ENCODE measurements at places on chromosomes 5 and 9. TPM values are rescaled to one million over a fixed set of nuclear protein-coding genes. Genes with fewer than 3 reads are reported as not detected.
A peak's percentile ranks its signal among the peaks of the same experiment; 100 is the strongest.

DNA sequence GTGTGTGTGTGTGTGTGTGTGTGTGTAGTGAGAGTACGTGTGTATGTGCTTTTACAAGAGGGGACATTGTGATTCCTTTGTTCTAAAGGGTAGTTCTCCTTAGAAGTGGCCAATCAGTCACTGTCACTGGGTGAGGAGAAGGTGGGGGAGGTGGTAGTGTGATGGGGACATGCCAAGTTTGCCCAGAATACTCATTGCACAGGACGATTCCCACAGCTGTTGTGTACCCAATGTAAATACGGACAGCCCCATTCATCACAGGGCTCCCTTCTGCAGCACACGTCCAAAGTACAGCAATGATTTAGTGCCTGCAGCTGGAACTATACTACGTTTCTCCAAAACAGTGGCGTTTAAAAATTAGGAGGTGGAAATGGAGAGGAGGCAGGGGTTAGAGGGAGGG, 287.8 kb downstream of the TLR4 start:
- H3K36me3 ChIP-seq: peaks cover 3% of the 10 kb centered on the region
- no peak for DNase-seq
- H3K4me3 ChIP-seq: no peak overlapping the region
- H3K27me3 ChIP-seq: peaks cover 1% of the 10 kb centered on the region

DNA sequence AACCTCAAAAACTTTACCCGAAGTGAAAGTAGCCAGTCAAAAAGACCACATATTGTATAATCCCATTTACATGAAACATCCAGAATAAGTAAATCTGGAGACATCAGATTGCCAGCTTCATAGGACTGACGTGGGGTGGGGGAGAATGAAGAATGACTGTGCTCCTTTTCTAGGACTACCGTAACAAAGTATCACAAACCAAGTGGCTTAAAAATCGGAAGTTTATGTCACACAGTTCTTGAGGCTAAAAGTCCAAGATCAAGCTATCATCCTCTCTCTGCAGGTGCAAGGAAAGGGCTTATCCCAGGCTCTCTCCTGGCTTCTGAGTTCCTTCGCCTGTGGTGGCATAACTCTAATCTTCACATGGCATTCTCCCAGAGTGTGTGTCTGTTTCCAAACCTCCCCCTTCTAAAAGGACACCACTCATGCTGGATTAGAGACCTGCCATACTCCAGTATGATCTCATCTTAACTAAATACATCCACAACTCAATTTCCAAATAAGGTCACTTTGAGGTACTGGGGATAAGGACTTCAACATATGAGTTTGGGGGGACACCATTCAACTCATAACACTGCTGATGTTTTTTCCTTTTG, 25.5 kb downstream of the ADAM19 start:
- H3K27me3 ChIP-seq: peaks cover 10% of the 10 kb centered on the region
- no peak for DNase-seq
- H3K36me3 ChIP-seq: no peaks in the 10 kb centered on the region
- no peak overlapping the region for H3K27ac ChIP-seq
- no peak overlapping the region for H3K4me3 ChIP-seq
- peaks cover 84% of the 10 kb centered on the region for H3K4me1 ChIP-seq

- DNase-seq: no peak
- no peak overlapping the region for H3K4me3 ChIP-seq
- H3K4me1 ChIP-seq: no peaks in the 10 kb centered on the region
- no peaks in the 10 kb centered on the region for H3K36me3 ChIP-seq
- no peaks in the 10 kb centered on the region for H3K27me3 ChIP-seq
- H3K27ac ChIP-seq: no peak overlapping the region
These were observed 208.6 kb downstream of the TSSK1B start for GRCh38 chr5:113226116-113226736.

Gene CER1
- polyA plus RNA-seq: not detected

DNA sequence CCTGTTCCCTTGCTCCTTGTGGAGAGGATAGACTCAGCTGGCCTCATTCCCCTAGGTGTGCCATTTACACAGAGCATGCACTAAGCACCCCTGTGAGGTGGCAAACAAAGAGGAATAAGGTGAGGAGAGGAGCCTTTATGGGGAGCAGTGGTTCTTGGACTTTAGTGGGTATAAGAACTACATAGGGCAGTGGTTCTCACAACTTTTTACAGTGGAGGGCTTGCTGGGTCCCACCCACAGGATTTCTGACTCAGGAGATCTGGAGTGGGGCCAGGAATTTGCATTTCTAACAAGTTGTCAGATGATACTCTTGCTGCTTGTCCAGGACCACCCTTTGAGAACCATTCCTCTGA, 42.0 kb downstream of the CSF1R start:
- H3K36me3 ChIP-seq: peaks cover 94% of the 10 kb centered on the region
- no peak for DNase-seq
- H3K4me1 ChIP-seq: peaks cover 29% of the 10 kb centered on the region

Gene IGIP
- polyA plus RNA-seq: 0.24 TPM

DNA sequence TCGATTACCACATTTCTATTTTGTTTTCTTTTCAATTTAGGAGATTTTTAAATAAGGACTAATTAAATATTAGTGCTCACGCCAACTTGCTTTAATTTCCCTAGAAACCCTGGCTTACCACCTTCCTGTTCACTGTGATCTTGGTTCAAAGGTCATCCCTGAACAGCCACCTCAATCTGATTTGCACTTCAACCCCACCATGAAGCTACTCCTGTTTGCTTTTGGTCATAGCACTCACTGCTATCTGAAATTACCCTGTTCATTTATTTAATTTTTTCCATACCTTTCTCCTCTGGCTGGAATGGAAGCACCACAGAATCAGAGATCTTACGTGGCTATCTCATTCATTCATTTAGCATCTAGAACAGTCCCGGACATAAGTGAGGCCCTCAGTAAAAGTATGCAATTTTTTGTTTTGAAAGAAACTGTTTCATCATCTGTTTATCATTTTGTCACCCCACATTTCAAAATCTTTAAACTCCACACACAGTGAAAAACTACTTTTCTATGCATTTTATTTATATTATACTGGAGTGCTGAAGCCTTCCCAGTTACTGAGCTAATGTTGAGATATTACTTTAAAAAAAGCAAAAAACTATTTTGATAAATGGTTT, 17.2 kb upstream of the ADAMTSL1 start:
- no peaks in the 10 kb centered on the region for H3K36me3 ChIP-seq
- no peaks in the 10 kb centered on the region for H3K4me1 ChIP-seq
- H3K27ac ChIP-seq: no peak overlapping the region
- H3K27me3 ChIP-seq: no peaks in the 10 kb centered on the region
- H3K4me3 ChIP-seq: no peak overlapping the region

DNA sequence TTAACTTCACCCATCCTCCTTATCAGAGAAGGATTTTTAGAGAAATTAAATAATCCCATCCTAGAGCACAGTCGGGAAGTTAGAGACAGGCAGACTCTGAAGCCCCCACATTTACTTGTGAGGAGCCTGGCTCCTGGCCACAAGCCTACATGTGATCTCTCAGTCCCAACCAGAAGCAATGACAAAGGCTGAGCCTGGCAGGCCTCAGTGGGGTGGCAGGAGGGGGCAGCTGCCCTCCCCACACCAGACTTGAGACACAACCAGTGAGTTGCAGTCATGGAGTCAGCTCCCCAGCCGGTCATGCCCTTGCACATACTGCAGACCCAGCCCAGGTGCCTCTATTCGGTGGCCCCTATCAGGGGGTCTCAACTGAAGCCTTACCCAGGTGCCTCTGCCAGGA, 11.0 kb downstream of the NAIF1 start:
- peaks cover 9% of the 10 kb centered on the region for H3K4me1 ChIP-seq
- DNase-seq: no peak
- H3K4me3 ChIP-seq: no peak overlapping the region
- H3K27me3 ChIP-seq: no peaks in the 10 kb centered on the region
- no peak overlapping the region for H3K27ac ChIP-seq

DNA sequence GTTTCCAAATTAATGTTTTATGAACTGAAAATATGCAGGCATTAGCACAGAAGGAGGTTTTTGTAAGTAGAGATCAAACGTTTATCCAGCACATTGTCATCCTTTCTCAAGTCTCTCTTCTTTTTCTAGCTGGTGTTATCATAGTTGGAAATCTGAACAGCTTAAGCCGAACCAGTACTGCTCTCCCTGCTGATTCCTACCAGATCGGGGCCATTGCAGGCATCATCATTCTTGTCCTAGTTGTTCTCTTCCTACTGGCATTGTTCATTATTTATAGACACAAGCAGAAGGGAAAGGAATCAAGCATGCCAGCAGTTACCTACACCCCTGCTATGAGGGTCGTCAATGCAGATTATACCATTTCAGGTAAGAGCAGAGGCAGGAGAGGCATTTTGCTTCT, 72.1 kb upstream of the PRRC1 start:
- no peaks in the 10 kb centered on the region for H3K36me3 ChIP-seq
- H3K27me3 ChIP-seq: peaks cover 8% of the 10 kb centered on the region
- H3K4me3 ChIP-seq: no peak overlapping the region

DNA sequence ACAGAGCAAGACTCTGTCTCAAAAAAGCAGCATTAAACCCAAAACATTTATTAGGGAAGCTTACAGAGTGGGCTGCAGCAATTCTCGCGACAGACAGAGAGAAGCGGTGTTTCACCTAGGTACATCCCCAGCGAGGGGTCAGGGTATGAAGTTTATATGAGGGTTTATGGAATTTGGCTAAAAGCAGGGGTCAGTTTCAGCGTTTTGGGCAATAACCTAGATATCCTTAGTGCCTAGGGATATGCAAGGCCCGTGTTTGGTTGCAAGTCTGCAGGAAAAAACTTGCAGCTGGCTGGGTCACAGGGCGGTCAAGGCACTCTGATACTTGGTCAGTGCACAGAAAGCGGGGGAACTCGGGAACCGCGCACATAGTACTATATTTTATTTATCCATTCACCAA, 649 bp upstream of the GLE1 start:
- peak overlapping the region; percentile 100 for H3K4me3 ChIP-seq
- H3K27me3 ChIP-seq: no peaks in the 10 kb centered on the region
- H3K4me1 ChIP-seq: peaks cover 6% of the 10 kb centered on the region
- H3K36me3 ChIP-seq: peaks cover 29% of the 10 kb centered on the region
- no peak for DNase-seq

GRCh38 chr9:95552814-95553546, 36.2 kb upstream of the PTCH1 start:
- H3K27me3 ChIP-seq: peaks cover 18% of the 10 kb centered on the region
- H3K27ac ChIP-seq: no peak overlapping the region
- peak overlapping the region; percentile 42 for H3K4me3 ChIP-seq
- no peaks in the 10 kb centered on the region for H3K4me1 ChIP-seq
- no peaks in the 10 kb centered on the region for H3K36me3 ChIP-seq

GRCh38 chr5:31366941-31367340, 165.0 kb downstream of the DROSHA start:
- no peak for DNase-seq
- H3K27me3 ChIP-seq: peaks cover 42% of the 10 kb centered on the region
- no peaks in the 10 kb centered on the region for H3K4me1 ChIP-seq
- H3K27ac ChIP-seq: no peak overlapping the region
- no peak overlapping the region for H3K4me3 ChIP-seq
- H3K36me3 ChIP-seq: no peaks in the 10 kb centered on the region

DNA sequence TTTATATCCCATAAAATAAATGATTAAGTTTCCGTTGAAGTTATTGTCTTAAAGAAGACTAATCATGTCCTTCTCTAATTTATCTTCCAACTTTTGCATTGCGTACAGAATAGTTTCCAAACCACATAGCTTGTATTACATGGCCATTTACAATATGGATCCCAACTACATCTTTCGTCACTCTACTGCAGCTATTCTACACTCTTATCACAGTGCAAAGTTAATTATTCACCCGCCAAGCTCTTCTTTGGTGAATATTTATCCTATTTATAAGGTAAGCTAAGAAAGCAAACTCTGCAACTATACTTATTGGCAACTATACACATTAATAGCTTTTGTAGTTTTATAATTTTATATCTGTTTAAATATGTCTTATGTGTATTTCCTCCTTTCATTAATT, 75.9 kb upstream of the ADAMTS19 start:
- H3K36me3 ChIP-seq: no peaks in the 10 kb centered on the region
- no peak overlapping the region for H3K27ac ChIP-seq
- no peak overlapping the region for H3K4me3 ChIP-seq
- H3K4me1 ChIP-seq: no peaks in the 10 kb centered on the region
- no peak for DNase-seq

GRCh38 chr9:137639303-137640051, 20.7 kb downstream of the EHMT1 start:
- H3K36me3 ChIP-seq: peaks cover 39% of the 10 kb centered on the region
- no peaks in the 10 kb centered on the region for H3K27me3 ChIP-seq
- H3K4me1 ChIP-seq: peaks cover 60% of the 10 kb centered on the region

- DNase-seq: no peak
- no peak overlapping the region for H3K4me3 ChIP-seq
- H3K4me1 ChIP-seq: no peaks in the 10 kb centered on the region
- peaks cover 20% of the 10 kb centered on the region for H3K27me3 ChIP-seq
- no peaks in the 10 kb centered on the region for H3K36me3 ChIP-seq
These were observed 12.0 kb downstream of the ADRA1B start for GRCh38 chr5:159928122-159928909.

DNA sequence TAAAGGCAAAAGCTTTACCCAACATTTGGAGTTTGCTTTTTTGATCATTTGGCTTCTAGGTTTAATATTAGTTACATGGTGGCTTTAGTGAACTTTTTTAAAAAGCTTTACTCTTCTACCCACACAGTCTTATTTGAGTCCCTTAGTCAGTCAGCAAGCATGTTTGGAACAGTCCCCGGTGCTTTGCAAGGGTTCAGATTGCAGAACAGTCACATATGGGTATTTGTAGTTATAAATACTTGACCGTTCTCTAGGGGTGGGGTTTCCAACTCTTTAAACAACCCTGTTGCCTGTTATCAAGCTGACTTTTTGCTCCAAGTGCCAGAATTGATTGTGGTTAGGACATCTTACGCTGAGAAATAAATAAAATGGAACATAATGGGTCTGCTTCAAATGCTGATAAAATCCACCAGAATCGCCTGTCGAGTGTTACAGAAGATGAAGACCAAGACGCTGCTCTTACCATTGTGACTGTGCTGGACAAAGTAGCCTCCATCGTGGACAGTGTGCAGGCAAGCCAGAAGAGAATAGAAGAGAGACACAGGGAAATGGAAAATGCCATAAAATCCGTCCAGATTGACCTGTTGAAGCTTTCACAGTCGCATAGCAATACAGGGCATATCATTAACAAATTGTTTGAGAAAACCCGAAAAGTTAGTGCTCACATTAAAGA, at the start of gene CAVIN4:
Gene CAVIN4 (plus strand): TSS at position 304 of the 673 bp plus-strand sequence. CDS start 65 bp downstream, at position 369.
- no peaks in the 10 kb centered on the region for H3K36me3 ChIP-seq
- no peaks in the 10 kb centered on the region for H3K4me1 ChIP-seq
- no peaks in the 10 kb centered on the region for H3K27me3 ChIP-seq
- no peak for DNase-seq
- H3K4me3 ChIP-seq: no peak within 1 kb of the TSS

Gene PCA3
- polyA plus RNA-seq: not detected

Gene IFNB1
- polyA plus RNA-seq: not detected

DNA sequence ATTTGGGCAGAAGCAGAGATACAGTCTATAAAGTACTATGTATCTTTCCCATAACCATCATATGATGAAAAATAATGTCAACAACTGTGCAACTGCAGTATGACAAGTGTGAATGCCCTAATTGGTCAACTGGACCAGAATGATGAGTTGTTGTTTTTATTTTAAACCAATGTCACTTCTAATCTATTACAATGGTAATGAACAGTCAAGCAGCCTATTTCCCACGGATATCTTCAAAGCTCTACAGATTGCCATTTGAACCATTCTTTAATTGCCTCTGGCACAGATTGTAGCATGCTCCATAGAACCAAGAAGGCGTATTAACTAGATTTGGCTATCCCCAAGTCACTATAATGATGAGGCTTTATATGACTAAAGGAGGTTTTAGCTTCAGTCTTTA, 233.6 kb downstream of the TRPM3 start:
- DNase-seq: no peak
- peaks cover 3% of the 10 kb centered on the region for H3K27me3 ChIP-seq
- no peaks in the 10 kb centered on the region for H3K4me1 ChIP-seq

GRCh38 chr9:88355166-88355565, 33.1 kb upstream of the SPIN1 start:
- peaks cover 8% of the 10 kb centered on the region for H3K36me3 ChIP-seq
- peaks cover 1% of the 10 kb centered on the region for H3K27me3 ChIP-seq
- DNase-seq: no peak
- H3K4me3 ChIP-seq: no peak overlapping the region

Measured in naive thymus-derived CD8-positive, alpha-beta T cell (primary cell).